ENCODE measurements at places on chromosomes 12 and 14. TPM values are rescaled to one million over a fixed set of nuclear protein-coding genes. Genes with fewer than 3 reads are reported as not detected.

DNA sequence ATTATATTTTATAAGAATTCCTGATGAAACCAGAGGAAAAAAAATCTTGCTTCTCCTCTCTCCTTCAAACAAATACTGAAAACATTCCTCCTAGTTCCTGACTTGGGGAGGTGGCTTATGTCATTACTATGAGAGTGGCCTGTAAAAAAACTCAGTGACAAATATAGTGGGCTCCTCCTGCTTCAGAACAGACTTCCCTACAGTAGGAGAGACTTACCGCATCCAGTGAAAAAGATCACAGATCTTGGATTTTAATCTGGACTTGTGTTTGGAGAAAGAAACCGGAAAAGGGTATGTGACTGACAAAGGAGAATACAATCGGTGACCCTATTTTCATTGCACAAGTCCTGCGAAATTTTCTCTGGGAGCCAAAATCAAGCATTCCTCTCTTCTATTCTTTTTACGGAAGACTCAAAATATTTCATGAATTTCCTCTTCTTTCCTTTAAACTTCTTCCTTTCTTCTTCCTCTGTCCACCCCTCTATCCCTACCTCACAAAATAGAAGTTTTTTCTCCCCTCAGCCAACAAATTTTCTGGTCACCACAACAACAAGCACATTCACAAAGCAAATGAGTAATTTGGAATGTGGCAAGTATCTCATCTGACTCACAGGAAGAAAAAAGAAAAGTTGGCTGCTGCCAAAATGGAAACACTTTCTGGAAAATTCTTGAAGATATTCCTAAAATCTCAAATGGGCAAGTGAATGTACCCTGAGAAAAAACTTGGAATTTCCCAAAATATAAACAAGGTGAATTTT lies 185.1 kb upstream of the CDKN3 start:
- peak; percentile 75 for DNase-seq

RPL10L gene
- total RNA-seq: not detected

DNA sequence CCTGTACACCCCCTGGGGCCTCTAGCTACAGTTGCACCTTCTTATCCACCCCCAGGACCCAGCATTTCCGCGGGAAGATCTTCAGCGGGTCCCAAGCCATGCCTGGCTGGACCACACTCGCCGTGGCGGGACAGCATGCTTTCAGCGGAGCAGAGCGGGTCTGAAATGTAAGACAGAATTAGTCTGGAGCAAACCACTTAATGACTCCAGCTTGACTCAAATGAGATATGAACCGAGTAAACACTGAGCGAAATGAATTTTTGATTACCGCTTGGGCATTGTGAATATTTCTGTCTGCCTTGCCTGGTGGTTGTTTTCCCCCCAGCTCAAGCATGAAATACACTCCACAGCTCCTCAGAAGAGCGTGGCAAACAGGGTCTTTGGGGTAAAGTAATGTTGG lies 60.8 kb downstream of the SLC24A4 start:
- no peak for DNase-seq

DNA sequence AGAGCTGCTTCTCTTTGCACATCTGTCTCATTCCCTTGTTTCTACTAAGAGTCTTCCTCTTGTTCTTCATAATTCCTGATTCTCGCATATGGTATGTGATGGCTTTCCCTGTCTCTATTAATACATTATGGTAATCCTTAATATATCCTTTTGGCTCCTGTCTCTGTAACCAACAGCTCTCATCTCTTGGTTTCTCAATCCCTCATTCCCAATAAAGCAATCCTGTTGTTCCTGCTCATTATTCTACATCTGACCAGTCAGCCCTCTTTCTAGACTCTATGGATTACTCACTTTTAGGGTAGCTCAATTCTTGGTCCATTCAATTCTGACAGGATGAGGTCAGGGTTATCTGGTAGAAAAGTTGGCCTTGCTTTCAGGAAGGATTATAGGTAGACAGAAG lies 349.9 kb downstream of the LRIG3 start:
- no peak for DNase-seq

- DNase-seq: no peak
Measured at GRCh38 chr14:74135426-74135825, 50.7 kb downstream of the LIN52 start.
